ENCODE measurements at places on chromosomes 2 and 18.

GRCh38 chr2:124283096-124283495 is 258.0 kb downstream of the CNTNAP5 start:
- no peak for DNase-seq

DNA sequence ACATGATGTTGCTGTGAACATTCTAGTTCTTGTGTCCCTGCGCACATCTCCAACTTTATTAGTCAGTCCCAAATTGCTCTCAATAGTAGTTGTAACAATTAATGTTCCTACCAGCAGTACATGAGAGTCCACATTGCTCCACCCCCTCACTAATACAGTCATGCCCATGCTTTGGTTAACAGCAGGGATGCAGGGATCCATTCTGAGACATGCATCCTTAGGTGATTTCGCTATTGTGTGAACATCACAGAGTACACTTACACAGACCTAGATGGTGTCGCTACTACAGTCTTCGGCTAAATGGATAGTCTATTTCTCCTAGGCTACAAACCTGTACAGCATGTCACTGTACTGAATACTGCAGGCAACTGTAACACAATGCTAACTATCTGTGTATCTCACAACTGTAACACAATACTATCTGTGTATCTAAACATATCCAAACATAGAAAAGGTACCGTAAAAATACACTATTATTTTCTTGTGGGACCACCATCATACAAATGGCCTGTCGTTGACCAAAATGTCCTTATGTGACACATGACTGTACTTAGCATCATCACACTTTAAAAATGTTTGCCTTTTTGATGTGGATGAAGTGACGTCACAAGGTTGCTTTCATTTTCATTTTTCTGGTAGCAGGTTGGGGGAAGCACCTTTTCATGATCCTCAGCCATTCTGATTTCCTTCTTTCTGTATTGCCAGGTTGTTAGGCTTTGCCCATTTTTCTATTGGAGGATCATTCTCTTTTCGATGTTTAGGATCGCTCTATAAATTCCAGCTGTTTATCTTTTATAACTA is 82.9 kb upstream of the RNF152 start:
- no peak for DNase-seq

GRCh38 chr18:58212274-58212673 is 168.2 kb downstream of the NEDD4L start:
- DNase-seq: no peak

DNA sequence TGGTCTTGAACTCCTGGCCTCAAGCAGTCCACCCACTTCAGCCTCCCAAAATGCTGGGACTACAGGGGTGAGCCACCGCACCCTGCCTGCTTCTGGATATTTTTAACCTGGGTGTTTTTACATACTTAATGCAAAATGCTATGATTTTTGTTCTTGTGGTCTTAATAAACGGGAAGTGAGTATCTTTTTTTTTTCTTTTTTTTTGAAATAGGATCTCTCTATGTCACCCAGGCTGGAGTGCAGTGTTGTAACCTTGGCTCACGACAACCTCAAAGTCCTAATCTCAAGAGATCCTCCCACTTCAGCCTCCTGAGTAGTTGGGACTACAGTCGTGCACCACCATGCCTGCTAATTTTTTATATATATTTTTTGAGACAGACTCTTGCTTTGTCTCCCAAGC is 19.2 kb upstream of the ASXL2 start:
- DNase-seq: no peak

- no peak for DNase-seq
Measured at GRCh38 chr18:79166702-79167101, 97.5 kb downstream of the ATP9B start.

DNA sequence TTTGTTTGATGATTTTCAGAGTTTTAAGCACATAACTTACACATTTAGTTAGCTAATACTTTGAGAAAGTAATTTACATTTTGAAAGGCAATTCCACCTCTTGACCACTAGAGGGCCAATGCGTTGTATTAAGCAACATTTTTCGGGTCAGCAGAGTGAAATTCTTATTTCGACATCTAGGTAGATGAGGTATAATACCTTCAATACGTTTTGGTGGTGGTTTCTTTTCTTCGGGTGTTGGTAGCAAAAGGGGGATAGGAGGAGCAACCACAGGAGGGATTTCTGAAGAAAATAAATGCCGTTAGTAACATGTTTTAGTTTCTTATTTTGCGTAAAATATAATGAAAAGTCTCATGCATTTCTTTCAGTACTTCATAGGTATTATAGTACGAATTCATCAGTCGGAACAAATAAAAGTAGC is 106.3 kb downstream of the TTN start:
- no peak for DNase-seq

DNA sequence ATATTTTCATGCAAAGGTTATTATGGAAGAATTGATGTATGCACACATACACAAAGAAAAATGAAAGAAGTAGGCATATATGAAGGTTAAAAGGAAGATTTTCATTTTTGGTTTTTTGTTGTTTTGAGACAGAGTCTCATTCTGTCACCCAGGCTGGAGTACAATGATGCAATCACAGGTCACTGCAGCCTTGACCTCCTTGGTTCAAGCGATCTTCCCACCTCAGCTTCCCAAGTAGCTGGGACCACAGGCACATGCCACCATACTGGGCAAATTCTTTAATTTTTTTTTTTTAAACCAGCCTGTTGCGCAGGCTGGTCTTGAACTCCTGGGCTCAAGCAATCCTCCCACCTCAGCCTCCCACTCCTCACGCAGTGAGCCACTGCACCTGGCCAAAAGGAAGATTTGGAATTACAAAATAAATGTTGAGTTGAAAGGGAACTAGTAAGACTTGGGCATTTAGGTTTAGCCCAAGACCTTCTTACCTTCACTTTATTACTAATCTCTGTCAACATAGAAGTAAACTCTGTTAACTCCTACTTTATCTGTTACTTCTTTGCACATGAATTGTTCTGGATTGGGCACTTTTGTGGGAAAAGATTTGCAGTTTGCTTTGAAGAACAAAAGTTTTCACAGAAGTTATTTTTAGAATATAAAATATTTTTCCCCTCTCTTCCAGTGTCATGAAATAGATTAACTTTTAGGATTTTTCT is 31.7 kb upstream of the NBEAL1 start:
- DNase-seq: no peak

GRCh38 chr18:59067873-59068272 is 71.8 kb upstream of the SEC11C start:
- DNase-seq: no peak

GRCh38 chr18:62856294-62856693 is 141.0 kb downstream of the PHLPP1 start:
- no peak for DNase-seq

DNA sequence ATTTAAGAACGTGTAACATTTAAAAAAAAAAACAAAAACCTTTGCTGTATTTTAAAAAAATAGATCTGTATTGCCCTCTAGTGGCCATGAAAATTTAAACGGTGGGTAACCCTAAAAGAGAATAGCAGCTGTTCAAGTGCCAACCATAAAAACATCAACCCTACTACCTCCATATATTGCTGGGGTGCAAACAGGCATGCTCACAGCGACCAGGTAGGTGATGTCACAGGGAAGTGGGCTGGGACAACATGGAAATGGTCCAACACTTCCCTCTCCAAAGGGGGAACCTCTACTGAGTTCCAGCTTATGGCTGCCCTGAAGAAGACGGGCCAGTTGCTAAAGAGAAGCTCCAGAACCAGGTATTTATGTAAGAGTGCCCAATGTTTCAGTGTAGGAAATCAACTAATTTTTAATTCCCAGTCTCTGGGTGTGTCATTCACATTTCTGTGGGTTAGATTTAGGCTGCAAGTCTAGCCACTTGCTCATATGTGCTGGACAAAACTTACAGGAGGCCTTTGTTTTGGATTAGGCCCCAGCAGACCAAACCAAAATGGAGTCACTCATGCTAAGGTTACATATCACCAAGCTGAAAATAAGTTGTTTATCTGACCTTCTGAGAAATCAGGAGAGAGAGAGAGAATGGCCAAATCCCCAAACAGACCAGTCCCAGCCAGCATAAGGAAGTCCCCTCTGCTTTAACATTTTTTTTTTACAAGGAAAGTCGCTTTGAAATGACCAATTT is 54.5 kb downstream of the SKA1 start:
- no peak for DNase-seq

DNA sequence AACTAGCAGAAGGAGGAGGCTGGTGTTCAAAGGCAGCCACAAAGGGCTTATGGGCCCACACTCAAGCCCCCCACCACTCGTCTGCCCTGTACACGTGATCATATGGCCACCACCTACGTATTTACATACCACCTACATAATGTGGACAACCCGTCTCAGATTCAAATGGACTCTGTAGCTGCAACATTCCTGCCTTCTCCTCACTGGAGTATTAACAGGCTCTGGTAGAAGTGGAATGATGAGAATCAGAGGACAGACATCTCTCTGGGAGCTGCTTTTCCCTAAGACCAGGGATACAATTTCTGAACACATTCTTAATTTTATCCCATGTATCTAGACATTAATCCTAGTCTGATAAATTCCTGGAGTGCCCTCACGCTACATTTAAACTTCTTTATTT is 9.5 kb upstream of the CETN1 start:
- DNase-seq: no peak

DNA sequence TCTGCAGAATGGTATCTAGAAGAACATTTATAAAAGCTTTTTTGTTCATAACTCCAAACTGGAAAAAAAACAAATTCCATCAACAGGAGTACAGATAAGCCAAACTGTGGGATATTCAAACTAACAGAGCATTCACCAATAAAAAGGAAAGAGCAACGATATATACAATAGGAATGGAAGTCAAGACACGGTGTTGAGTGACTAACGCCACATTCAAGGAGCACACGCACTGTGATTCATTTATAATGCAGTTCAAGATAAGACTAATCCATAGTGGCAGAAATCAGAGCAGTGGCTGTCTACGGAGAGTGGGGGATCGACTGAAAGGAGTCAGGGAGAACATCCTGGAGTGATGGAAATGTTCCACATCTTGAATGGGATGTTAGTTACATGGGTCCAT is 70.7 kb downstream of the CABYR start:
- no peak for DNase-seq

- DNase-seq: no peak
Measured at GRCh38 chr2:173989884-173990215, 24.7 kb upstream of the SP3 start.

- DNase-seq: no peak
Measured at GRCh38 chr2:52695731-52696130, 1071.9 kb upstream of the CHAC2 start.

GRCh38 chr2:133345638-133346037 is 222.6 kb downstream of the NCKAP5 start:
- DNase-seq: no peak

DNA sequence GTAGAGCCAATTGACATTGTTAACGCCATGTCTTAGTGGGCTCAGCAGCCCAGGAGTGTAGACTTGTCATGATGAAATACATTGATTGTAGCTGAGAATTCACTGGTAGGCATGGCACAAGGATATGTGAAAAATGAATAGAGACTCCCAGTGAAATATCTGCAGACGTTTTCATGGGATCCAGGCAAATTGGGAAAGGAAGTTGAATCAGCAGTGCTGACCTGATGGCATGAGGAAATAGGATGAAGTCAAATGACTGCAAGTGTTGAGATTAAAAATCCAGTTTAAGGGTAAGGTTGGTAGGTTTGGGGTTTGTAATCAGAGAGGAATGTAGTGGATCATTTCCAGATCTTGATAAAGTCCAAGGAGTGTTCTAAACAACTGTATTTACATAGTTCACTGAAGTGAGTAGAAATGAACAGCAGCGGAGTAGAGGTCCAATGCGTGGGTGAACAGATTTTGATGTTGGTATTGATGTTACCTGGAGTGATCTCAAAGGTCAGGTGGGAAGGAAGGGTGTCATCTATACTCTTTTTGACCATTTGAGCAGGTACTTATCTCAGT is 24.6 kb downstream of the INSIG2 start:
- DNase-seq: no peak

DNA sequence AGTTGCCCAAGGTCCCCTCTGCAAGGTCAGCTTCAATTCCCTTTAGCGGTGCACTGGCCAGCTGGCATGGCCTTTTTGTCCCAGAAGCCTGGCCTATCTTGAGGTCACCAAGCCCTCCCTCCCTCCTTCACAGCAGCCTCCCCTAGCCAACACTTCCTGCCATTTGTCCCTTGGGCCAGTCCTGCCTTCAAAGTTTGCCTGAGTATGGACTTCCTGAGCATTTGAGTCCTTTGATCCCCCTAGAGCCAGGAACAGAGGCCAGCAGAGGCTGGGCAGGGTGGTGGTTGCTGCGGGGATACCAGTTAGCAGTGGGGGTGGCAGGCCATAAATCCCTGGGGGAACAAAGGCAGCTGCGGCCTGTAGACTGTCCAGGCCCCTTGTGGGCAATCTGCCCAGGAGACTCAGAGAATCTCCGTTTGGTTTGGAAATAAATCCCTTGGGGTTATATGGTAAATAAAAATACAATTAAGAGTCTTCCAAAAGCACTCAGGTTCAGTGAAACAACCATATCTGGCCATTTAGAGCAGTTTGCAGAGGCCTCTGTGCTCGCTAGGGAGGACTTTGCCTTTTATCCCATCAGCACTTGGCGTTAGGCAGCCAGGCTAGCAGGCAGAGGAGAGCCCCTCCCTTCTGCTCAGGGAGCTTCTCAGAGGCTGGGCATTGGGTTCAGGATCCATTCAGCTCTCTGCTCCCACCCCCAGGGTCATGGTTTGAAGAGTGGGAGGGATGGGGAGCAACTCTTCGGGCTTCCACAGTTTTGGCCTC is 3.1 kb upstream of the HES6 start:
- no peak for DNase-seq

GRCh38 chr2:112813280-112813966 is 23.2 kb downstream of the IL1B start:
- DNase-seq: no peak

GRCh38 chr2:158890296-158890905 is 78.0 kb upstream of the TANC1 start:
- no peak for DNase-seq

DNA sequence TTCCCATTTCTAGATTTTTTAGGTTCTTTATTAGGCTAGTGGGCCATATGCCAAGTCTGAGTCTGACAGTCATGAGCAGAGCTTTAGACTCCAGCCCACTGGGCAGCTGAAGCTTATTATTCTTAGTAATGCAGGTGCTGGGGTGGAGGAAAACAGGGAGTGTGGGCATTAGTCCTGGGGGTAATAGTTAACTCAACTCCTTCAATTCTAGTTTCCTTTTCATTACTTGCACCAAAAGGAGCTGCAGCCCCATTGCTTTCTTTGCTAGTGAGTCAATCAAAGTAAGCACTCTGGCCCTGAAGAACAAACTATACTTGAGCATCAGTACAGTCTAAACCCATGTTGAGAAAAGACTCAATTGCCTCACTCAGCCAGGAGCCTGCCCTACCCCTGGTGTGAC is 35.5 kb downstream of the ICOS start:
- no peak for DNase-seq

DNA sequence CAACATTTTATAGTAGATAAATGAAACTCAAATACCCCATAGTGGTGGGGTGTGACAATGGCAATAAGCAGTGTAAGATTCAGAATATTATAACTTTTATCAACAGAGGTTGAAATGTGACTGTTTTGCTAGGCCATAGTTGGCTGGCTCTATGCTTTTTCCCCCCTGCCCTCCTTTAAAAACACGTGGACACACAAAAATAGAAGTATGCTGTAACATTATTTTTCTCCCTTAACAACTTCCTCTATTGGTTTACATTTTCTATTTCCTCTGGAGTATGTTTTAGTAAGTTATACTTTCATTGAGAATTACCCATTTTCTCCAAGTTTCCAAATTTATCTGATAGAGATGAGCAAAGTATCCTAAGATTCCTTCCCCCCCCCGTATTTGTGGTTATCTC is 31.1 kb downstream of the NDUFAF7 start:
- DNase-seq: no peak
